ENCODE measurements at places on chromosomes 7 and 10.

DNA sequence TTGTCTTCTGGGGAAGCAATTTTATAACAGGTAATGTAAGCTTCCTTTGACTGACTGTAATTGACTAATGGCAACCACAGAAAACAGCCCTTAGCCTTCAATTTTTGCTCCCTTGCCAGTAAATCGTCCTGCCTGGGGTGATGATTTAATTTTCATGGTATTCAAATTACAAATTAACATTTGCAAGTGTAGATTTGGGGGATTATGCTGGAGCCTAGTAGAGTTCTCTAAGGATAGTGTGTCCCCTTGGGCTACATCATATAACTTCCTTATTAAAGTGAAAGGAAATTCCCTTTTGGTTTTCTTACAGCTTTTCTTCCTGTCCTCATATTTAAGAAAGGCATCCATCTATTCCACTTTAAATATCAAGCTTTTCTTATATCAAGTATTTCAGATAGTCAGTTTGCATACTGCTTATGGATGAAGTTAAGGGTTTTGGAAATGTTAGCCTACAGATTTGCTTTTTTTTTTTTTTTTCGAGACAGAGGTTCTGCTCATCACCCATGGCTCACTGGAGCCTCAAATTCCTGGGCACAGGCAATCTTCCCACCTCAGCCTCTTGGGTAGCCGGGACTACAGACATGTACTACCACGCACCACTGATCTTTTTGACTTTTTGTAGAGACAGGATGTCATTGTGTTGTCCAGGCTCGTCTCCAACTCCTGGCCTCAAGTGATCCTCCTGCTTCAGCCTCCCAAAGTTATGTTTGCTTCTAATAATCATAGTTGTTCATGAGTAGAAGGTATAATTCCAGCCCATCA is 35.9 kb upstream of the HDAC9 start:
- DNase-seq, result peak; percentile 31

DNA sequence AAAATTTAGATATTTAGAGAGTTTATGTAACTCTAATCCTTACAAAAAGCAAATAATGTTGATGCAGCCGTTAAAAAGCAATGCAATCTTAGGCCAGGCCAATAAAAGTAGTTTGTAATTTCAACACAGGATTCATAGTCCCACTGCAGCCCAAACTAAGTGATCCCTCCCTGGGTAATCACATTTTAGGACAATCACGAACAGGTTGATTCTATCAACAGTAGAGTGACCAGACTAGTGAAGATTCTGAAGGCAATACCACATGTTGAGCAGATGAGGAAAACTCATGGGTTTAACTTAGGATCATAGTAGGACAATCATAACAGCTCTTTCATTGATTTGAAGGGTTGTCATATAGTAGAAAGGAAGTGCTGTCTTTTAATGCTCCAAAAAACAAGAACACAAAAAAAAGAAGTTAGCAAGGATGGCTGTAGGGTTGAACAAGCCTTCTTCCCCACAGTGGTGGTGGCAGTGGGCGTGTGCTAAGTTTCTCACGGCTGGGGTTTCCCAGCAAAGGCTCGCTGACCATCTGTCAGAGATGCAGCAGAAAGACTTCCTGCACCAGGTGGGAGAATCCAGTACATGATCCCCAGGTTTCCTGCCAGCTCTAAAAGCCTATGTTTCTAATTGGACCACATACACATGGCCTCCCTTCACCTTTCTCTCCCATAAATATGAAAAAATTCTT is 212.2 kb downstream of the CHRM2 start:
- DNase-seq, result no peak

DNA sequence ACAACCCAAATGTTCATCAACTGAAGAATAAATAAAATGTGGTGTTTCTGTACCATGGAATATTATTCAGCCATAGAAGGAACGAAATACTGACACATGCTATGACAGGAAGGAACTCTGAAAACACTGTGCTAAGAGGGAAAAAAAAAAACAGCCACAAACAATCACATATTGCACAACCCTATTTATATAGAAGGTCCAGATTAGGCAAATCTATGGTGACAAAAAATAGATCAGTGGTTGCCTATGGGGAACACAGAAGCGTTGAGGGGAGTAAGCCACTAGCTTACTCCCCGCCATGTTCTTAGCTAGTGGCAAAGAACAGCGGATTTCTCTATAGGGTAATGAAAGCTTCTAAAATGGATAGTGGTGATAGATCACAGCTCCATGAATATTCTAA is 198.4 kb downstream of the TPST1 start:
- no peak for DNase-seq

DNA sequence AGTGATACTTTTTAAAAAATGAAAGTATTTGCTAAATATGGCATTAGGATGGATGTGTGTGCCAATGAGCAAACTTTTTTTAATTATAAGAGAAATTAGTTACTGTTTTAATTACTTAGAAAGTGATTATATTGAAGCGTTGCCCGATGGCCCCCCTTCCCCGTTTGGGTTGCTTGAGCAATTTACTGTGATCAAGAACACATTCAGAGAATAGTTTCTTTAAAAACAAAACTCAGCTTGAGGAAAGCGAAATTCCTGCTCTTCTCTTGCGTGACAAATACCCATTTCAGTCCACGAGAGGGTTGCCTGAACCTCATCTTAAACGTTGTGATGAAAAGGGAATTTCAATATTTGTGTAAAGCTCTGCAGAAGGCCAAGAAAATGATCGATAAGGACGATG is 234.1 kb downstream of the GATA3 start:
- no peak for DNase-seq

DNA sequence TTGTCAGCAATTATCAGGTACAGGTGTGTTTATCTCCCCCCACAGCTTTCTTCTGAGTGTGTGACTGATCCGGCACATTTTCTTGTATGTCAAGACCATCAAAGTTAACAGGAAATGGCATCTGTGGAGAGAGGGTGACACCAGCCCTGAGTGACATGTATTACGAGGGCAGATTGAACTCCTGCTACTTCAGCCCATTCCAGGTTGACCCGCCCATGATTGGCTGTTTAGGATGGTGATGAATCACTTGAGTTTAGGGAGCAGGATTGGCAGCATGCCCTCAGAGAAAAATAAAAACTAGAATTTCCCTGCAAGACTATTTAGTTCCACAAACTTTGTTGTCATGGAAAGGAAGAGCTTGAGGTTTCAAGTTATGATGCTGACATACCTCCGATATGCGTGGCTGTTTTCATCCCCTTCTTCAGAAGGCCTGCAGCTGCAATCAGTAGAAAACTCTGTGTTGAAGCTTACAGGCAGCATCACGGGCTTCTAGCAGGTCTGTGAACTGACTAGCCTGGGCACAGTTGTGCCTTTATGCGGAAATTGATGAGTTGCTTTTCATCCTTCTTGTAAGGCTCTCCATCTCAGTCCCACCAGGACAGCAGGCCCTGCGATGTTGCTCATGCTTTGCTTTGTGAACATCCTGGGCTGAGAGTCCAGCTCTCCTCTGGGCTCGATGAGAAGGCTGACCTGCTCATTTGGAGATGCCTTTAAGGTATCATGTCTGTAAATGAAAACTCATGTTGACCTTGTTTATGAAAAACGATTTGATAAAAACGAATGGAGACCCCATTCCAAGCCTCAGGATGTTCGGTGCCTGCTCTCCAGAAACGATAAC is 8.0 kb upstream of the CELF2 start:
- no peak for DNase-seq

DNA sequence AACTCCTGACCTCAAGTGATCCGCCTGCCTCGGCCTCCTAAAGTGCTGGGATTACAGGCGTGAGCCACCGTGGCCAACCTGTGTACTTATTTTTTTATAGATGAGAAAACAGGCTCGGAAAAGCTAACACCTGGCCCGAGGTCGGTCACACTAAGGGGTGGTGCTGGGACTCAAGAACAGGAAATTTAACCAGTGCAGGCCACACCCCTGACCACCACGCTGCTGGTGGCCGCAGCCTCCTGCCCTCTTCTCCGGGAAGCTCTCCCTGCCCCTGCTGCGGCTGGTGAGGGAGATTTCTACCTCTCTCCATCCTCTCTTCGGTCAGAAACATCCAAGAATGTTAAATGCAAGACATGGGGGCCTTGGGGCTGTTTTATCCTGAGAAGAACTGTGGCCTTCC is 63.2 kb downstream of the TNRC18 start:
- no peak for DNase-seq

DNA sequence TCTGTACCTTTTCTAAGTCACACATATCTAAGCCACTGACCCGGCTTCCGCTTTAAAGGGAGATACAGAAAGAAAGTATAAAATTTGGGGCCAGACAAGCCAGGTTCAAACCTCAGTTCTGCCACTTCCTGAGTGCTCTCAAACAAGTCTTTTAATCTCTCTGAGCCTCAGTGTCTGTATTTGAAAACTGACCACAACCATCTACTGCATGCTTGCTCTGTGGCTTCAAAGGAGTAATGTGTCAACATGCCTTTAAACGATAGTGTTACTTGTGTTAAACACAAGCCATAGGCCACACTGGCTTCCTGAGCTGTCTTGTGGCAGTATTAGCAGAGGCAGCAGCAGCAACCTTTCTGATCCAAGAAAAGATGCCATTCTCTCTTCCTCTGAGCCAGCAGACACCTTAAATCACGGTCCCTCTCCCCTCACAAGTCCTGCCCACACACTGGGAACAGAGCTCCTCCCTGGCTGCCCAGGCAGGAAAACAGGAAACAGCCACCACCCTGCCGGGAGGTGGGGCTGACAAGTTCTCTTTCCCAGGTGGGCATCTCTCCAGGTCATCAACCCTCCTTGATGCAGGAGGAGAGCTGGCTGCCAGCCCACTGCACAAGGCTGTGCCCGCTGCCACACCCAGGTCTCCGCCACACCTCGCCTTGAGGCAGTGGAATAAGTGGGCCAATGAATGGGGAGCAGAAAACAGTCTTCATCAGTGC is 10.7 kb downstream of the HIP1 start:
- no peak for DNase-seq

- DNase-seq, result no peak
These were observed 179.2 kb upstream of the BET1 start for GRCh38 chr7:94183289-94183749.

DNA sequence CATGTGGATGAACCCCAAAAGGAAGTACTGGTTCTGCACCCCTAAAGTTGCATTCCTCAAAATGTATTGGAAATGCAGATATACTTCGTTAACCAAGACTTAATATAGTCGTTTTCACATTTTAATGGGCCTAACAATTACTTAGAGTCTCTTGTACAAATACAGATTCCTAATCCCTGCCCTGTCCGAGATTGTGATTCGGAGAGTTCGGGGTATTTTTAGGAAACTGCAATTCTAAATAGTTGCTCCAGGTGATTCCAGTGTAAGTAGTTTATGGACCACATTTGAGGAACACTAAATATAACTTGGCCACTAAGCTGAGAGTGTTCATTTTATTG is 830 bp downstream of the TRUB1 start:
- no peak for DNase-seq

- DNase-seq, result no peak
These were observed 402.4 kb downstream of the SEMA3D start for GRCh38 chr7:84784450-84784849.

DNA sequence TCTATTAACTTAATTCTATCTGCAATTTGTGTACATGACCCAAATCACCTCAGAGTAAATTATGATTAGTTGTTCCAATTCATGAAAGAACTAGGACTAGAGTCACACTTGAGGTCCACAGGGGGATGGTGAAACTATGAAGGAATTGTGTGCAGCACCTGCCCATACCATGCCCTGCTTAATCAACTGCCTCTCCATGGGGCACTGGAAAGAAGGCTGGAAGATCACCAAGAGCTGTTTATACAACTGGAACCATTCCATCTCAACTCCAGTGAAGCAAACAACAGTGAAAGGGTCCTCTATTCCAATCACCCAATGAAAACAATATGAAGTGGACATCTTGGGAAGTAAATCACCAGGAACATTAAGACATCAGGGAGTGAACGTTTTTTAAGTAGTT is 98.7 kb upstream of the SEMA3D start:
- DNase-seq, result no peak

GRCh38 chr7:44486693-44487092 is 3.8 kb downstream of the NUDCD3 start:
- no peak for DNase-seq

DNA sequence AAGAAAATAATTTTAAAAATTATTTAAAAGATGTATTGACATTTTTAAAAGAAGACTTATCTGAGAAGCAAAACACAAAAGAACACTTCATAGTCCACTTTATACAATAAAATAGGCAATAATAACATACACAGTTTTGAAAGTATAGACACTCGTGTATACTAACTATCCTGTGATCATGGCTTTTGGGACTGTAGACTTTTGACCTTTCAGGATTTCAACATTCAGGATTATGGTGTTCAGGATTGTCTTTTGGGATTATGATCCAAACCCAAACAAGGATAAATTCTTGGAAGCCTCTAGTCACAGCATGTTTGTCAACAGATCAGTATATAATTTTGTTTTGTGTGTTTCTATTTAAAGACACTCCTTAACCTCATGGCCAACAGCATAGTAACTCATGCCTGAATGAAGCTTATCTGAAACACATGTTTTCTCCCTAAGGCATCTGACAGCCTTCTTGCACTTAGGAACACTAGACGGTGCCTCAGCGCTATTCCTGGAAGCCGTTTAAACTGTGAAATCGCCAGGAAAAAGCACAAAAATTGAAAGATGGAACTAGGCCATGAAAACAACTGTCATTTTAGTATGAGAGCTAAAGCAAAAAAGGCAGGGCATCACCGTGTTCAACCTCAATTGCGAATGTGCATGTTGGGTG is 29.9 kb downstream of the GSAP start:
- no peak for DNase-seq

- no peak for DNase-seq
These were observed 28.1 kb downstream of the UBN2 start for GRCh38 chr7:139259142-139259541.

DNA sequence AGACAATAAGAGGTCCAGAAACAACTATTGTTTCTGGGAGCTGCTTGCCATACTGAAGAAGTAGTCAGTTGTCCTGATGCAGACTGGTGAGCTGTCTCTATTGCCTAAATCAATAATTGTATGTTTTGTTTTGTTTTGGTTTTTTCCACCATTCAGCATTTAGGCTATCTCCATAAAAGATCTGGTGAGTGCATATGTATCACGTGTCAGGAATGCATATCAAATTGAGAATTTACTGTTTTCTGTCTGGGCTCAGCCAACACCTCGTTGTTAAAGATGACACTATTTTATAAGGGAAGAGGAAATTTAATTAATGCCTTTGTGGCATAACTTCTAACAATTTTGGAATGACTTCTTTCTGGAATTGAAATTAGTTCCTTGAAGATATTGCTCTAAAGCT is 66.2 kb downstream of the SORCS1 start:
- DNase-seq, result no peak

DNA sequence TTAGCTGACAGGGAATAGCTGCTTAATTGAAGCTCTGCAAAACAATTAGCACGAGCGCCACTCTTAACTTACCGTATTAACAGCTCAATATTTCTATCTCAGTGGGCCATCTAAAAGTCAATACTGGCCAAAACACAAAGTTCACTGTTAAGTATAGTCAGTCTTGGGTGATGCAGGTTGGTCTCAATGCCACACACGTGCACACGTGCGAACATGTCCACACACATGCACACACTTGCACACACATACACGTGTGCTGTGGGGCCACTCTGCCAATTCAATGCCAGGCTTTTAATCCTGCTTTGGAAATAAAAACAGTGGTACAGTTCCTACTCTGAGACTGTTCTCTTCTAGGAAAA is 105.1 kb downstream of the GRB10 start:
- no peak for DNase-seq

GRCh38 chr7:84232646-84233045 is 38.1 kb upstream of the SEMA3A start:
- no peak for DNase-seq

- DNase-seq, result no peak
These were observed 179.4 kb downstream of the PDE1C start for GRCh38 chr7:31890766-31891165.

- DNase-seq, result no peak
These were observed 78.0 kb downstream of the MKI67 start for GRCh38 chr10:128047991-128048818.

GRCh38 chr10:97711640-97712572 is 1.6 kb upstream of the MARVELD1 start:
- no peak for DNase-seq
